Activated naive CD4-positive, alpha-beta T cell treated with anti-CD3 and anti-CD28 coated beads for 36 hours (primary cell): ENCODE measurements at places on chromosomes 16 and 17. TPM values are rescaled to one million over a fixed set of nuclear protein-coding genes. Genes with fewer than 3 reads are reported as not detected.
A peak's percentile ranks its signal among the peaks of the same experiment; 100 is the strongest.

CDRT4 gene
- total RNA-seq: 1.0 TPM

KIF18B gene
- 55.4 TPM for total RNA-seq

WNT9B gene
- not detected for total RNA-seq

- no peak for DNase-seq
These were observed 99.4 kb downstream of the CCT6B start for GRCh38 chr17:34861864-34862263.

SBK1 gene
- 3.4 TPM for total RNA-seq

DNA sequence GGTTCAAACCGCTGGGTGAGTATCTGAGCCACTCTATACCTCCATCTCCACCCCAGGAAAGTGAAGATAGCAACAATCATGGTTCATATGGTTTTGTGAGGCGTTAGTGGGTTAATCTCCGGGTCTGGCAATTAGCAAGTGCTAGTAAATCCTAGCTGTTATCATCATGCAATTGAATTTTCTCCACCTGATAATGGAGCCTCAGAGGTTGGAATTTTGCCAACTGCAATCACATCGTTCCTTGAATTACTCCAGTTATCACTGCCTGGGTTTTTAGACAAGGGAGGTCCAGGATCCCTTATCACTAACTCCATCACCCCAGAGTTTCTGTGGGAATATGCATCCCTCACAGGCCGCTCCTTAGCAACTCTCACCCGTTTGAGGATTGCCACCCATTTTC, 311.5 kb downstream of the RBFOX1 start:
- DNase-seq: no peak

DNA sequence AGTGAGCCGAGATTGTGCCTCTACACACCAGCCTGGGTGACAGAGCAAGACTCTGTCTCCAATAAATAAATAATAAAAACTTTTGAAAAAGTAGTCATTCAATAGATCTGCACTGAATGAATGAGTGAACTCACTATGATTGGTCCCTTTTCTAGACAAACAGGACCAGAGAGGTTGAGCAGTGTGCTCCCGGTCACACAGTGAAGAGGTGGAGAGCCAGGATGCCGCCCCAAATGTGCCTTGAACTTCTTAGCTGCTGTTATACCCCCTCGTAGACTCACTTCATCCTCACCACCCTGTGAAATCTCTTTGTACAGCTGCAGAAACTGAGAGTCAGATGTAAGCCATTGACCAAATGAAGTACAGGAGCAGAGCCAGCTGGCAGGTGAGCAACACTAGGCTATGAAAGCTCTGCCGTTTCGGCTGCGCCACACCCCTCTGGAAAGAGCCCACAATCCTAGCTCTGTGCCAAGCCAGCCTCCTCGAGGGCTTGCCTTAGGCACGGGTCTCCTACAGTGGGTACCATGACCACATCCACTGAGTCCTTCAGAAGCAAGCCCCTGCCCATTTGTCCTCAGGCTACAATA, 7.8 kb upstream of the KIAA0513 start:
- no peak for DNase-seq

HS3ST3A1 gene
- 0.91 TPM for total RNA-seq

- DNase-seq: no peak
These were observed 26.0 kb downstream of the TMEM238L start for GRCh38 chr17:10777890-10778289.

LAT gene
- 128 TPM for total RNA-seq

GRCh38 chr17:19531780-19532501, 1.7 kb upstream of the SLC47A1 start:
- DNase-seq: no peak

DNA sequence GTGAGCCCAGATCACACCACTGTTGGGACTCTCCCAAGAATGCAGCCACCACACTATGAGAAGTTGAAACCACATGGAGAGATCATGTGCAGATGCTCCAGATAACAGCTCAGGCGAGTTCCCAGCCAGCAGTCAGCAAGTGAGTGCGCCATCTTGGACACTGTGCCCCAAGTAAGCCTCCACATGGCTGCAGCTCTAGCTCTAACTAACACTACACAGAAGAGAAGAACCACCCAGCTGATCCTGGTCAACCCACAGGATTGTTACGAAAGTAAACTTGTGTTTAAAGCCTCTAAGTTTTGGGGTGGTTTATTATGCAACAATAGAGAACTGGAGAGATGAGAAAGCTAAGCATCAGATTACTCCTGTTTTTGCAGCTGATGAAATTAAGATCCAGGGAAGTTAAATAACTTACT, 25.8 kb downstream of the SLC38A7 start:
- DNase-seq: no peak

GRCh38 chr16:89155851-89156739, 15.5 kb upstream of the CDH15 start:
- DNase-seq: no peak

DNA sequence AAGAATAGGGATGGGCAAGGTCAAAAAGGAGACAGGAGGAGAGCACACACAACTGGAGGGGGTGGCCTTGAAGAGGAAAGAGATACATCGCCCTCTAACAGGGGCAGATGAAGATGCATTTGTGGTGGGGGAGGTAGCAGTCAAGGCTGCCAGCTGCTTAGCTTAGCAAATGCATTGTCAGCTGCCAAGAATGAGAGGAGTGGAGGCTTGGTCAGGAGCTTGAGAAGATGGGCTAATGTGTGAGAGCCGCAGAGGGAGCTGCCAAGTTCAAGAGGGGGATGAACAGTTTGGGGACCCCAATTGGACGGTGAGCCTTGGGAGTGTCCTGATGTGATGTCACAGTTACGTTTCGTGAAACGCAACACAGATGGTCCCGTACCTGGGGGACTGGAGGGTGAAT, 28.9 kb upstream of the GNA13 start:
- no peak for DNase-seq

UBALD2 gene
- total RNA-seq: 472 TPM

- DNase-seq: no peak
These were observed 1.2 kb downstream of the KRTAP2-3 start for GRCh38 chr17:41058741-41059140.

DNA sequence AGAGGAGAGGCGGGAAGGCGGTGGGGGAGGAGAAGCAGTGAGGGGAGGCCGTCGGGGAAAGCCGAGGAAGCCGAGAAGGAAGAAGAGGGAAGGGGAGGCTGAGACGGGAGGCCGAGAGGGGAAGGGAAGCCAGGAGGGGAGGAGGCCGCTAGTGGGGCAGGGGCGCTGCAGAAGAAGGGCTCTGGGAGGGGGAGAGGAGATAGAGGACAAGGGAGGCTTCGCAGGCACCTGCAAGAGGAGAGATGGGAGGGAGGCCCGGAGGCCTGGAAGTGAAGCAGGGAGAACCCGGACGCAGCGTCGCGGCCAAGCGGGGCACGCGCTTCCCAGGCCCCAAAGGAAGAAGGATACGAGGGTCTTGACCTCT, 2.3 kb downstream of the C17orf58 start:
- DNase-seq: no peak

GJC1 gene
- total RNA-seq: 2.5 TPM

DNA sequence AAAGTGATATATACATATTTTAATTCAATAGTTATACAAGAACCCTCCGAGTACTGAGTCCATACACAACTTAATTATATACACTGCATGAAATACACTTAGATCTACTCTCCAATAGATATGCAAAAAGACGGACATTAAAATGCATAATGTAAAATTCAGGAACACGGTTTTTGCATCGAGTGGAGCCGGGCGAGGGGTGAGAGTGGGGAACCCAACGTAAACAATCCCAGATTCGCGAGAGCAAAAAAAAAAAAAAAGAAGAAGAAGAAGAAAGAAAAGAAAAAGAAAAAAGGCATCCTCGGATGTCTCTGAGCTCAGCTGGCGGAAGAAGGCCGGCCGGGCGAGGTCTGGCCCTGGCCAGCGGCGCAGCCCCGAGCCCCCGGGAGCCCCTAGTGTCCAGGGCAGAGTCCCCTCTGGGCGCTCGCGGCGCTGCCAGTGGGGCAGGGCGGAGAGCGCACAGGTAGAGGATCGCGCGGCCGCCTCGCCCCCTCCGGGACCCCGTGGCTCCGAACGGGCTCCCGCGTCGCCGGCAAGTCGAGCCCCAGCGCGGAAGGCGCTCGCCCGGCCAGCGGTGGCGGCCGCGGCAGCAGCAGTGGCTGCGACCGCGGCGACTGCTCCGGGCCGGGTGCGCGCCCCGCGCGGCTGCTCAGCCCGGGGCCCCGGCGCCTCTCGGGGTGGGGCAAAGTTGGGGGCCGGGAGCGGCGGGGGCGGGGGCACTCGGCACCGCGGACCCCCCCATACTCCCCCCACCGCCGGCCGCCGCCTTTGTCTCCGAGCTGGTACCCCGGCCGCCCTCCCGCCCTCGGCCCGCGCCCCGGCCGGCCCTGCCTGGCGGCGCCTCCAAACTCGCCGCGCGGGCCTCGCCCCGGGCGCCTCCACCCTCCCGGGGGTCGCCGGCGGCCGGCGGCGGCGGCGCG, 9.6 kb upstream of the ZFHX3 start:
- DNase-seq: no peak

- no peak for DNase-seq
These were observed 23.3 kb downstream of the TMEM100 start for GRCh38 chr17:55699181-55699860.

DNA sequence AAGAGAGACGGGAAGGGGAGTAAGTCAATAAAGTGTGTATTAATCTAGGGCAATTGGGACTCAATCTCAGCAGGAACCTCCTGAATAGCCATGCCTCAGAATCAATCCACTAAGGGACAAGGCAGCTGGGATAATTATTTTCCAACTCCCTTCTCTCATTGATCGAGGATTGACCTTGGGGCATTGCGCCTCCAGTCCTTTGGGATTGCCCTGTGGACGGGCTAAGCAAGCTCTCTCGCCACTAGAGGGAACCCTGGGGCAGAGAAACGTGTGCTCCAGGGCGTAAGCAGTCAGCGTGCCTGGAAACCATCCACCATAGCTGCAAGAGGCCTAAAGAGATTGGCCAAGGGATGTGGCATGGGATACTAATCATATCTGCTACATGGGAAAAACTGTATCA, 53.9 kb upstream of the ERCC4 start:
- DNase-seq: peak; percentile 74
